D341Med (cell line): ENCODE measurements at places on chromosomes 13 and 19.
A peak's percentile ranks its signal among the peaks of the same experiment; 100 is the strongest.

DNA sequence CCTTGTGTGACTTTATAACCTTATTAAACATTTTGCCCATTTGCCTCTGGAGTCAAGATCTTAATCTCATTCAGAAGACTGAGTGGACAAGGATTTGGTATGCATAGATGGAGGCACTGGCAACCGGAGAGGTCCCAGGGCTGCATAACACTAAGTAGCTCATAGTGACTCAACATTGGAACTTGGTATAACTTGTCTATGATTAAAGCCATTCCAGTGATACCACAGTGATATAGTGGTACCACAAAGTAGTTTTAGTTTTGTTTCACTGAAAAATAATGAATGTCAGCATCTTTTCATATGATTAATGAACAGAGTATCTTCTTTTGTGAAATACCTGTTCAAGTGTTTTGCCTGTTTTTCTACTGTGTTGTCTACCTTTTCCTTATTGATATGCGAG, 26.4 kb downstream of the CDK8 start:
- DNase-seq, result no peak

GRCh38 chr13:27404680-27405079, 19.7 kb upstream of the GTF3A start:
- no peak for DNase-seq

DNA sequence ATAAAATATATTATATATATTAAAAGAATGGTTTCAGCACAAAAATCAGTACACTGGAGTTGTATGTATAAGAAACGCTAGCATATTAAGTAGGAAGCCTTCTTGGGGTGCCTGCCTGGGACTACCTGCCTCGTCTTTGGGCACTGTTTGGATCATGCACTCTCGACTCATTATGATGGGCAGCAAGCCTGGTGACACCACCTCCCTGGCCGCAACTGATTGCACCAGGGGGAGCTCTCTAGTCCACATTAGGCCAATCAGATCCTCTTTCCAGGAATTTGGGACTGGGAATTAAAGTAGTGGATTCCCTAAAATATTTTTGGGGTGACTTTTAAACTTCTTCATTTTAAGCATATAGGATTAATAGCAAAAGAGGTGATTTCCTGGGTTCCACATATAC, 56.0 kb upstream of the RGCC start:
- no peak for DNase-seq

GRCh38 chr13:77511552-77511951, 24.0 kb upstream of the SCEL start:
- peak; percentile 53 for DNase-seq

- DNase-seq, result no peak
Observed at GRCh38 chr13:113656003-113656588, 1.9 kb downstream of the ATP4B start.

- no peak for DNase-seq
Observed at GRCh38 chr13:37747071-37747612, 122.4 kb downstream of the TRPC4 start.

GRCh38 chr13:112248862-112249592, 127.1 kb upstream of the SPACA7 start:
- DNase-seq, result no peak

- no peak for DNase-seq
Observed at GRCh38 chr19:30742406-30742938, 370.3 kb downstream of the ZNF536 start.

GRCh38 chr13:37326334-37326733, 220.9 kb upstream of the CSNK1A1L start:
- DNase-seq, result no peak

DNA sequence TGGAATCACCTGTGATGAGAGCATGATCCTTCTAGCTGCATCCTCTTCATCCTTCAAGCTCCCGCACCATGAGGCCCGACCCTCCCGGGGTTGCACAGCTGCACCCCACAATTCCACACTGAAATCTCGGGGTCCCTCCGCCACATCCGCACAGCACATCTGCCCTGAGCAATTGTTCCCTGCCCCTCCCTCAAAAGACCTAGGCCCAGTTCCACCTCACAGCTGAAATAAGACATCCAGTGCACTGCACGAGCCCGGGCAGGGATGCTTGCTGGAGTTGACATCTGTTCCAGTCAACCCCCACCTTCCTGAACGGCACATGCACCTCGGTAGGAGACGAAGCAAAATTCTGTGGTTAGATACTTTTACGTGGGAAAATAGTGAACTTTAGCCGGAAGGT, 14.7 kb upstream of the SOX1 start:
- DNase-seq, result no peak

- no peak for DNase-seq
Observed at GRCh38 chr19:13066226-13066625, 36.4 kb downstream of the LYL1 start.

DNA sequence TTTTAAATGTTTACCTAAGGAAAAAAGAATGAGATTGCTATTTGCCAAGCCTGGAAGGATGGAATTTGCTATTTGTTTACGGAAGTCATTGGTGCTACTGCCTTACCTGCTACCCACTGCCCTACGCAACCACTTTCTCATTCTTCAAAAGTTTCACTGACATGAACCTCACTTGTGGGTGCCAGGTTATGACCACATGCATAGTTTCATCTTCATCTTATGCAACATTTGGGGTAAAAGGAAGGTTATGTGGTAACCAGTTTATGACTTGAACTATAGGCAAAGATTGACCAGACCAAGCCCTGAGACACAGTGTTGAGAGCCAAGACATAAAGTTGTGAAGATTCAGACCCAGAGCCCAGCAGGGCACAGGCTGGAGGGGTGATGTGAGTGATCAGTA, 142.5 kb downstream of the LACC1 start:
- no peak for DNase-seq

DNA sequence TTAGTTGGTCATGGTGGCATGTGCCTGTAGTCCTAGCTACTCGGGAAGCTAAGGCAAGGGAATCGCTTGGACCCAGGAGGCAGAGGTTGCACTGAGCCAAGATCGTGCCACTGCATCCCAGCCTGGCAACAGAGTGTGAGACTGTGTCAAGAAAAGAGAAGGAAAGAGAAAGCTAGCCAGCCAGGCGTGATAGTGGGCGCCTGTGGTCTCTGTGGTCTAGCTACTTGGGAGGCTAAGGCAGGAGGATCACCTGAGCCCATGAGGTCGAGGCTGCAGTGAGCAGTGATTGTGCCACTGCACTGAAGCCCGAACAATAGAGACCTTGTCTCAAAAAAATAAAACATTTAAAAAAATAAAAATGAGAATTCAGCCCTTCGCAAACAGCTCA, 33.3 kb downstream of the TIMM13 start:
- no peak for DNase-seq

DNA sequence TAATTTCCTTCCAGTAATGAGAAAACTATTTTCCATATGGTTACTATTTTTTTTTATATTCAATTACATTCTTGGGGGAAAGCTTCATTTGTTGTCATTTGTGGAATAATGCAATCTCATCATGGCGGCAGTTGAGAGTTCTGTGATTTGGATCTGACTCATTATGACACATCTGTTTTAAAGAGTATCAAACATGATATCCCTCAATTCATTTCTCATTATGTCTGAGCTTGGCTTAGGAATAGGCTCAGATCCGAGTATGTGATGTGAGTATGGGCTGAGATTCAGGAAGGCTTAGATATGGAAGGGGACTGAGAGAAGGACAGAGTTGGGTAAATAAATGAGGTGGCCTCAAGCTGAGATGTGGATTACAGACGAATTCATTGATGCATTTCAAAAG, 64.4 kb downstream of the POSTN start:
- DNase-seq, result no peak

GRCh38 chr19:42985588-42985987, 40.7 kb downstream of the PSG11 start:
- no peak for DNase-seq

DNA sequence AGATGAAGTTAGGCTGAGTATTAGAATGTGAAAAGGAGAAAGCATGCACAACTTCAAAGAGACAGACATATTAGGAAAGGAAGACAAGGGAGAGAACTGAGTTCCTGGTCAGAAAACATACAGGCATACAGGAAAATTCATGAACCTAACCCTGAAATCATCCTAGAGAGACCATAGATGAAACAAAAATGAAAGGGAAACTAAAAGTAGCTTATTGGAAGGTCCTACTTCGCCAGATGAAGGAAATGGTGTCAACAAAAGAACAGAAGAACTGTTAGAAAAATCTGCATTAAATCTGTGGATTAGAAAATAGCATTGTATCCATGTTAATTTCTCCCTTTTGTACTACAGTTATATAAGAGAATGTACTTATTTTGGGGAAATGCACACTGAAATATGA, 169.0 kb upstream of the UFM1 start:
- no peak for DNase-seq

DNA sequence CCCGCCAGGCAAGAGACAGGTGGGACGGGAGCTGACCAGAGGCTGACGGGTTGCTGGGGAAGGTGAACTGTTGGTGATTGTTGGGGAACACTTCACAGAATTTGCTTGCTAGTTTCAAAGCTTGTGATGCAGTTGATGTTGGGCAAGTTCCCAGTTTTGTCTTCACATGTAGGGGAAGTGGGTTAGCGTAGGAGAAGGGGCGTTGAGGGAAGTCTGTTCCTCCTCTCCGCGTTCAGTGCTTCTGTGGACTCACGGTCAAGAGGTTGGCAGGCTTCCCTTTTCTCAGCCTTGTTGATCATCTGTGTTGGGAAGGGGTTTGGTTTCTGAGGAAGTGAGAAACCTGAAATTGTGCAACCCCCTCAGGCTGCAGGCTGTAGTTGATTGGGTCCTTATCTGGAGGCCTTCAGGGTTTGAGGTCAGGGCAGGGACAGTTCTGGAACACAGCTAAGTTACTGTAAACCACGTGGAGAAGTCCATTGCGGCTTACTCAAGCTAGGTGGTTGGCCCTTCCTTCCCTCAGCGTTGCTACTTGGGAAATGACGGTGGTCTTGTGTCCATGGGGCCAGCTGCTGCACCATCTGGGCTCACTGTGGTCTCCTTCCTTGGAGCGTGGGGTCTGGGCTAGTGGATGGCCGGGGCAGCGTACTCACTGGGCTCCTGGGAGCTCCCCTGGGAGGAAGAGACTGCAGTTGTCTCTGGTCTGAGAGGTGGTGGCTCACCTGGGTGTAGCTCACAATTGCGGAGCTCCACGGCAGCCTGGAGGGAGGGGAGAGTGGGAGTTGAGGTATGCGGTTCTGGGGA, 7.5 kb downstream of the RPS9 start:
- no peak for DNase-seq

GRCh38 chr19:1112268-1113029, 8.7 kb downstream of the GPX4 start:
- peak; percentile 62 for DNase-seq

- no peak for DNase-seq
Observed at GRCh38 chr13:51858433-51859247, 3.1 kb upstream of the CCDC70 start.

- DNase-seq, result peak; percentile 78
Observed at GRCh38 chr13:30421093-30422053, 920 bp upstream of the UBE2L5 start.

DNA sequence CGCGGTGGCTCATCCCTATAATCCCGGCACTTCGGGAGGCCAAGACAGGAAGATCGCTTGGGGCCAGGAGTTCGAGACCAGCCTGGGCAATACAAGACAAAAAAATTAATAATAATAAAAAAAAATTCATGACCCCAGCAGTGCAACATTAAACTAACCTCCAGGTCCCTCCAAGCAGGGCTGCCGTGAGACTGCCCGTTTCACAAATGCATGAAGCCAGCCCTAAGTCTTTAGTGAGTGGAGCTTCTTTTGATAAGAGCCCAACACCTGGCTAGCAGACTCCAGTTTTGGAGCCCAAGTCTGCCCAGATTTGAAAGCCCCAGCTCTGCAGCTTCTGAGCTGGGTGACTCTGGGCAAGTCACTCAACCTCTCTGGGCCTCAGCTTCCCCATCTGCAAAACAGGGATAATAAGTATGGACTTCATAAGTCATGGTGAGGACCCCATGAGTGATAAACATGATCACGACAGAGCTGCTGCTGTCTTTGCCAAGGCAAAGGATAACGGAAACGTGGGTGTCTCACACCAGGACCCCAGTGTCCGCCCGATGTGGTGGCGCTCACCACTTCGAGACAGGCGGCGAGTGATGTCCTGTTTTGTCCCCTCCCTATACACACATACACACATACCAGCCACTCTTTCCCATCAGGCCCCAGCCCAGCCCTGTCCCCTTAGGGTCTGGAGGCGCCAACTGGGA, 38.4 kb upstream of the NANOS3 start:
- no peak for DNase-seq

DNA sequence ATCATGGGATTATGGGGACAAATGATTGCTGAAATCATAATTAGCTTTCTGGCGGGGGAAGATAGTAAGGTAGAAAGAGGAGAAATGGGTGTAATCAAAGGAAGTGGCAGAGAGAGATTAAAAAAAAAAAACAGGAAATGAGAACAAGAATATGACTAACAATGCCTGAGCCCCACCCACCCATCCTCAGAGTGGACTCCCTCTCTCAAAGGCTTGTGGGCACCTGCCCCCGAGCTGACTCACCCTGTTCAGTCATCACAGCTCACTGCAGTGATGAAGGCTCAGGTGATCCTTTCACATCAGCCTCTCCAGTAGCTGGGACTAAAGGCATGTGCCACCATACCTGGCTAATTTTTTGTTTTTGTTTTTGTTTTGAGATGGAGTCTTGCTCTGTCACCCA, 26.4 kb upstream of the TPT1 start:
- no peak for DNase-seq

DNA sequence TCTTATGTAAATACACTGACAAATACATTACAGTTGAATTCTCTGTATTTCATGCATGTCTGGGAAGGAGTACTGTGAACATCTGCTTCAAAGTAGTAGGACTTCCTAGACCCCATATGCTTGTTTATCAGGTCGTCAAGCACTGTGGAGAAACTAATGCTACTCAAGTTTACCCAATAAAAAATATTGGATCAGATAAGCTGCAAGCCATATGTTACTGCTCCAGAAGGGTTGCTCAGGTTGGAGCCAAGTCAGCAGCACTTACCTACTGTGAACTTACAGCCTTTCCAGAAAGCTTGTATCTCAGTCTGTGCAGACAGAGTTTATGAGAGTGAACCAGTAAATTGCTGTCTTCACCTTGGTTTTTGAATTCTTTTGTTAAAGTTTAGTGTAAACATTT, 36.2 kb downstream of the SLAIN1 start:
- DNase-seq, result peak; percentile 45

- DNase-seq, result peak; percentile 82
Observed at GRCh38 chr13:113034451-113035212, 65.6 kb downstream of the MCF2L start.

DNA sequence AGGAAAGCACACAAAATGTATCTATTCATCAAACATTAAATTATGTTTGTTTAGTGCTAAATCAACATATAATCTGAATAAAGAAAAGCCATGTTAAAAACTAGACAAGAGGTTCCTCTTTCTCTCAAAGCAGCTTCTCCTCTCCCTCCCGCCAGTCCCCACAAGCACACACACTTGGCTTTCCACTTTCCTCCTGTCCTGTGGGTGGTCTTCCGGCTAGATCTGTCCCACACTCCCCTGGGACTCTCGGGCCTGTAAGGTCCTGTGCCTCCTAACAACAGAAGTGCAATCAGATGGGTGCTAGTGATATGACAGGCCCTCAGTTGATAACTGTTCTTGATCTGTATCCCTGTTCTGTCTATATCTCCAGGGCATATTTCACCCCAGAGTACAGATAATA, 45.6 kb upstream of the RAP2A start:
- no peak for DNase-seq

- no peak for DNase-seq
Observed at GRCh38 chr19:18587561-18587960, 1.0 kb upstream of the REX1BD start.
